Activated T-cell treated with anti-CD3 and anti-CD28 coated beads for 48 hours (primary cell): ENCODE measurements at places on chromosomes 4 and X.

- no peak for DNase-seq
Measured at GRCh38 chr4:67575232-67576058, 16.9 kb downstream of the STAP1 start.

GRCh38 chr4:6695660-6696610 is 2.3 kb downstream of the S100P start:
- no peak for DNase-seq

DNA sequence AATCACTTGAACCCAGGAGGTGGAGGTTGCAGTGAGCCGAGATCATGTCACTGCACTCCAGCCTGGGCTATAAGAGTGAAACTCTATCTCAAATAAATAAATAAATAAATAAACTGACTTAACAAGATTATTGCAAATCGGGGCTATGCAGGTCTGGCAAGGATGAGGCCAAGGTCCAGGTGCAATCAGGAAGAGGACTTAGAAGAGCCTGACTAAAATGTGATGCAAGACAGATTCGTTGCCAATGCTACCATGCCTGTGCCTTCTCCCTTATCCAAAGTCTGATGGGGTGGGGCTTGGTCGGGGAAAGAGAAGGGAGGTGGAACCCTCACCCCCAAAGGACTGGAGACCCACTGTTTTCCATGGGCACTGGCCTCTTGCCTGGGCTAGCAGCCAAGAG is 14.7 kb downstream of the ZCCHC13 start:
- DNase-seq: no peak

GRCh38 chrX:73556159-73556558 is 6.8 kb upstream of the CHIC1 start:
- DNase-seq: no peak

GRCh38 chrX:150954951-150955350 is 28.2 kb upstream of the HMGB3 start:
- DNase-seq: no peak

GRCh38 chr4:145480257-145480656 is 1.4 kb upstream of the SMAD1 start:
- no peak for DNase-seq

GRCh38 chrX:67538383-67538782 is 5.4 kb upstream of the AR start:
- no peak for DNase-seq

DNA sequence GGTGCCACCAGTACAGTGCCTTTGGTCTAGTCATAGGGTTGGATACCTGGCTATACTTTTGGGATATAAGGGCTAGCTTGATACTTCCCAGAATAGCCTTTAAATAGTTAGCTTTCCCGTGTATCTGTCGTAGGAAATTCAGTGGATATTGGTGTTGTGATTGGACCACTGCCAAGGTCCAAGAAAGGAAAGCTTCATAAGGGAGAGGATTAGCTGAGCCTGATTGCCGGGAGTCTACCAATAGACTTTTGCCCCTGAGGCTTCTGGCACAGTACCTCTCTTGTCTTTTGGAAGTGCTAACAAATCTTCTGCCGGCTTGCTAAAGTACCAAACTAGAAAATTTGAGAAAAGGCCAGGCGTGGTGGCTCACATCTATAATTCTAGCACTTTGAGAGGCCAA is 350.6 kb downstream of the CHIC1 start:
- no peak for DNase-seq
